NCI-H345 (cell line): ENCODE measurements at places on chromosomes 6 and 20.
A peak's percentile ranks its signal among the peaks of the same experiment; 100 is the strongest.

- DNase-seq: no peak
Measured at GRCh38 chr6:13558718-13559117, 15.7 kb upstream of the SIRT5 start.

DNA sequence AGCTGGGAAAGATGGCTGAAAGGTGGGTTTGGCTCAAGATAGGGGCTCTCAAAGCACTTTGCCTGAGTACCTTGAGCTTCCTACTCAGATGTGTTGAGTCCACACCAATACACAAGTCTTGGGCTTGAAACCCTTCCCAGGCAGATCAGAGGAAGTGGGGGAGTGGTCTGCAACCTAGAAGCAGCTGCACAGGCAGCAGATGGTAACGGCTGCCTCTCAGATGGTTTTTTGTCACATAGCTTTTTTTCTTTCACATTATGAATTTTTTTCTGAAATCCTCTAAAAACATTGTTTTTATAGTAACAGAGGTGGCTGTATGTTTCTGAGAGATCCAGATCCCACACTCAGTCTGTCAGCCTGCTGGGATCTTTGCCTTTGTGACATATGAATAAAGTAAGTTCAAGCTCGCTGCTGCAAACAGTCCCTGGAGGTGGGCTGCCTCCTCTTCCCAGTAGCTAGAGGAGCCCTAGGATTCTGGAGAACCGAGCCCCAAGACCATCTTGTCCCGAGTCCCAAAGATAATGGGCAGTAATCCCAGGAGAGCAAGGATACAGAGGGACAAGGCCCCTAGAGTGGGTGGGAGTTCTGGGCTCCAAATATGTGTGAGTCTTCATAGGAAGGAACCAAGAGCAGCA lies 97.1 kb upstream of the TOP1 start:
- no peak for DNase-seq

- DNase-seq: no peak
Measured at GRCh38 chr6:149134511-149134933, 183.0 kb upstream of the TAB2 start.

GRCh38 chr6:127403636-127404035 lies 55.6 kb downstream of the KIAA0408 start:
- no peak for DNase-seq

DNA sequence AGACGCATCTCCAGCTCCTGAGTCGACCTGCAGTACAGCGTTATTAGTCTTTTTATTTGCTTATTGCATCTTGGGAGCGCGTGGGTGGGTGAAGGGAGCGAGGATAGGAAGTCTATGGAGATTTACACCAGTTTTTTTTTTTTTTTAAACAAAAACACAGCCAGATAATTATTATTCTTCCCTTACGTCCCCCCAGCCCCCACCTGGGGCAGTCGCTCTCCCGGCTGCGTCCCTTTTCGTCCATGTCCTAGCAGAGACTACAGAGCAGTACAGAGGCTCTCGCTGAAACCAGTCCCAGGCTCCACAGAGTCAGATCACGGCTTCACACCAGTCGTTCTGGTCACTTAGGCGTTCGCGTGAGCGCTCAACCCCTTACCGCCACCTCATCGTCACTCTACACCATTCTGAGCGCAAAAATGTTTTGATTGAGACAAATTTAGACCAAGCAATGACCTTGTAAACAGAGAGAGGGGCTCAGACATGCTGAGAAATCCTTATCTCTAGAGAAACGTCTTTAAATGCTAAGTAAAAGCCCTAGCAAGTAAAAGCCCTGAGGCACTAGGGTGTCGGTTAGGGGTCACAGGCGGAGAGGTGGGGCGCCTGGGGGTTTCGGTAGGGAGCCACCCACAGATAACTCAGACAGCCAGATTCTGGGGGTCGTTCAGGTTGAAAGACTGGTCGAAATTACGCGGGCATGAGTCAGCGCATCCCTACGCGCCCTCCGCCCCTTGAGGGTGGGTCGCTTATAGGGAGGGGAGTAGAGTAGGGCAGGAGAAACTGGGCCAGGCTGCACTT lies 975 bp upstream of the PPT2 start:
- no peak for DNase-seq

- DNase-seq: peak; percentile 31
Measured at GRCh38 chr6:83615025-83615999, 93.6 kb downstream of the SNAP91 start.

- DNase-seq: peak; percentile 15
Measured at GRCh38 chr20:34861386-34862084, 11.1 kb downstream of the GGT7 start.
